ENCODE measurements at places on chromosomes 2 and 18.

GRCh38 chr2:205198140-205198525 is 484.2 kb upstream of the NRP2 start:
- no peak for DNase-seq

- DNase-seq = no peak
Measured at GRCh38 chr18:45765796-45766195, 41.8 kb downstream of the SLC14A1 start.

GRCh38 chr18:65852273-65852672 is 101.5 kb downstream of the CDH7 start:
- DNase-seq = no peak

- DNase-seq = peak; percentile 82
Measured at GRCh38 chr2:223586261-223586660, 15.9 kb downstream of the SCG2 start.

DNA sequence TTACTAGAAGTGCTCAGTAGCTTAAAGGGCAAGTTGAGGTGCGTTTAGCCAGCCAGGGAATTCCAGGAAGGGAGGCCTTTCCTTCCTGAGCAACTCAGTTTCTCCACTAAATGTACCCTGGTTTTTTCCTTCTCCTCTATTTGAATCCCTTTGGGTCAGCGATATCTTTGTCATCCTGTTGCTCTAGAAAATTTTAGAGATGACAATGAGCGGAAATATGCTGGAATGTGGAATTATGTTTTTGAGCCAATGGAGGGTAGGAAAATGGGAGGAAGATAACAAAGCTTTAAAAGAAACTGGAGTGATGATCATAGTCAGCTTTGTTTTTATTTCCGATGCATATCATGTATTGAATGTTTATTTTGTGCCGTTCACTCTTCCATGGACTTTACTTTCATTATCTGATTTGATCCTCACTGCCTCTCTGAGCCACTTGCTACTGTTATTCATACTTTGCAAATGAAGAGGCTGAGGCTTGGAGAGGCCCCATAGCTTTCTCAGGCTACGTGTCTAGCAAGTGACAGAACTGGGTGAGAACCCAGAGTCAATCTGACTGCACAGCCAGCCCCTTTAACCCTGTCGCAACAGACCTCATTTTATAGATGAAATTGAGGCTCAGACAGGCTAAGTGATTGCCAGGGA is 67.3 kb downstream of the NTSR2 start:
- no peak for DNase-seq

DNA sequence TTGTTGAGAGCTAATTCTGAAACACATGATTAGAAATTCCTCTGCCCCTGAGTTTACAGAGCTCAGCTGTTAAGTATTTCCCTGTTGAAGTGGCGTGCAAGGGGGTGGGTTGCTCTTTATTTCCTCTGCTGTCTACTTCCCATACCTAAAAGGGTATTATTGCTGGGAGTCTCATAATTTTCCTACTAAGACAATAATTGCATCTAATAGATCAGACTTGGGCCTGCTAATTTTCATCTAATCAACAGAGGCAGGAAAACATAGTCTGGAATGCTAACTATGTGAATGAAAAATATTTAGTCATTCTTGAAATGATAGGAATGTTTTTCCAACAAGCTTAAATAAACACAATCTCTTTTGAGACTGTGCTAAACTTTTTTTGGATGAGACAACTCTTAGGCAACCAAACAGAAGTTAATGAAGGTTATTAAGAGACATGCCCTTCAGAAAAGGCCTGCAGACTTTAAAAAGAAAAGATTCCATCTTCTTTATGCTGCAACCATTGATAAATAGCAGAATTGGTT is 111.4 kb downstream of the FEZ2 start:
- no peak for DNase-seq
